ENCODE measurements at places on chromosomes 12 and 14.
A peak's percentile ranks its signal among the peaks of the same experiment; 100 is the strongest.

DNA sequence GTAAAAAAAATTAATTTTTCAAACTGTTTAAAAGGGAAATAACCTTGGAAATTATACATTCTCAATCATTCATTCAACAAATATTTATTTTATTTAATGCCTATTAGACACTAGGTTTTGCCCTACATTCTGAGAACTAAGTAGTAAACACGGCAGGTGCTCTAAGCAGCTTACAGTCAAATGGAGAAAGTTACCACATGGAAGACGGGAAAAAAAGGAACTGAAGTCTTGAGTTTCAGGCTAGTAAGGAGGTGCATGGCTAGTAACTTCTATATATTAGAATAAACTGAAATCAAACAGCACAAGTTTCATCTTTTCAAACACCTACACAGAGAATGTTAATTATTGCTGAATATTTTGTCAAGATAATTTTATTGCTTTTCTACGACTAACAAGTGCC is 52.9 kb downstream of the C12orf42 start:
- no peak for DNase-seq

DNA sequence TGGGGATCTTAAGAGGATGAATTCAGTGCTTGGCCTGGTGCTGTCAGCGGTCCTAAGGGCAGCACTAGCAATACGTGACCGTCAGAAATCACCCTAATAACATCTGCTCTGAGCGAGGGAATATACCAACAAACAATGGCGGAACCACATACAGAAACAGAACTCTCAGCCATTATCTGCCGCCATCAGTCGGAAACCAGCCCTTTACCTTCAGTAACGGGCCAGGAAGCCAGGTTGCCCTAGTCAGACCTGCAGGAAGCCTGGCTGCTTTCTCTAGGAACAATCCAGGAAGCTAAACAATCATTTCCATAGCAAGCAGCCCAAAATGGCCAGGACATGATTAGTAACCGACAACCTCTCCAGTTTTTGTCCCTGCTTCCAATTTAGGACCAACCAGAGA is 5.6 kb downstream of the CDCA4 start:
- DNase-seq = no peak

GRCh38 chr12:95918194-95918993 is 24.0 kb downstream of the CCDC38 start:
- peak; percentile 39 for DNase-seq

- DNase-seq = no peak
Measured at GRCh38 chr14:93331728-93332396, 974 bp downstream of the BTBD7 start.

DNA sequence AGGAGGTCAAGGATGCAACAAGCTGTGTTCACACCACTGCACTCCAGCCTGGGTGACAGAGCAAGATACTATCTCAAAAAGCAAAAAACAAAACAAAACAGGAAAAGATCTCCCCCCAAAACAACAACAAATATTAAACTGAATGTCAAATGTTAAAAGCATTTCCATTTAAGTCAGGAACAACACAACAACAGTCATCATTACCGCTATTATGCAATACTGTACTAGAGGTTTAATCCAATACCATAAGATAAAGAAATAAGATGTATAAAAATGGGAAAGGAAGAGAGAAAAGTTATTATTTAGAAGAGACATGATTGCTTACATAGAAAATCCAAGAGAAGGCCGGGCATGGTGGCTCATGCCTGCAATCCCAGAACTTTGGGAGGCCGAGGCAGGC is 36.6 kb downstream of the FERMT2 start:
- no peak for DNase-seq

DNA sequence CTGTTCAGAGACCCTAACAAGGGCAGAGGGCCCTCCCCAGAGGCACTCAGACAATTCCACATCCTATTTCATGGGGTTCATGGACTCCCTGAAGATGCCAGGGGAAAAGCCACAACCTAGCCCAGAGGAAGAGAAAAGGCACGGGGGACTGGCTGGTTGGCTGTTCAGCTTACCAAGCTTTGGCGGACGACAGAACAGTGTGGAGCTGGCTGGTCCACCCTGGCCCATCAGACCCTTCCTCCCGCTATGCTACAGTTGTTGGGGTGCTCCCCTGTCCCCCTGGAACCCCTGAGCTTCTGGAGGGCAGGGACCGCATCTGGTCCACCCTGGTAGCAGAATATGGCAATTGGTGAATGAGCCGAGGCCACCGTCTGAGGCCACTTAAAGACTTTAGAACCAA is 6.3 kb downstream of the TESC start:
- no peak for DNase-seq

- no peak for DNase-seq
Measured at GRCh38 chr12:47755655-47756562, 2.8 kb downstream of the RAPGEF3 start.

- DNase-seq = peak; percentile 54
Measured at GRCh38 chr12:115920395-115921183, 356.9 kb downstream of the MED13L start.

DNA sequence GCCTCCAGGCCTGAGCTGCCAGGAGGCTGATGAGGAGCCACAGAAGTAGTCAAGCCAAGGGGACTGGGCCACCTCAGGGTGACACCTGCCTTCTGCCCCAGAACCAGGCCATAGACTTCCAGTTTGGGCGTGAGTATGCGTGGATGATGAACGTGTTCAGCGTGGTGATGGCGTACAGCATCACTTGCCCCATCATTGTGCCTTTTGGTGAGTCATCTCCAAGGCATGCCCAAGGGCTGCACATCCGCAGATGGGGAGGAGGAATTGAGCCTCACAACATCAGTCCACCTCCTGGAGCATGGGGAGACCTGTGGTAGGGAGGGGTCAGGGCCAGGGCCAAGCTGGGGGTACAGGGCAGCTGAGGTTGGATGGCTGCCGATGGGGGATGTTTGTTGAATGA is 22.3 kb downstream of the NGB start:
- peak; percentile 3 for DNase-seq

GRCh38 chr12:66241061-66242043 is 52.3 kb downstream of the IRAK3 start:
- peak; percentile 81 for DNase-seq

GRCh38 chr12:50106907-50107306 is 3.1 kb downstream of the GPD1 start:
- no peak for DNase-seq

GRCh38 chr14:79442786-79443185 is 768.5 kb downstream of the DIO2 start:
- DNase-seq = no peak

GRCh38 chr14:52119030-52119429 is 50.2 kb upstream of the NID2 start:
- DNase-seq = no peak

DNA sequence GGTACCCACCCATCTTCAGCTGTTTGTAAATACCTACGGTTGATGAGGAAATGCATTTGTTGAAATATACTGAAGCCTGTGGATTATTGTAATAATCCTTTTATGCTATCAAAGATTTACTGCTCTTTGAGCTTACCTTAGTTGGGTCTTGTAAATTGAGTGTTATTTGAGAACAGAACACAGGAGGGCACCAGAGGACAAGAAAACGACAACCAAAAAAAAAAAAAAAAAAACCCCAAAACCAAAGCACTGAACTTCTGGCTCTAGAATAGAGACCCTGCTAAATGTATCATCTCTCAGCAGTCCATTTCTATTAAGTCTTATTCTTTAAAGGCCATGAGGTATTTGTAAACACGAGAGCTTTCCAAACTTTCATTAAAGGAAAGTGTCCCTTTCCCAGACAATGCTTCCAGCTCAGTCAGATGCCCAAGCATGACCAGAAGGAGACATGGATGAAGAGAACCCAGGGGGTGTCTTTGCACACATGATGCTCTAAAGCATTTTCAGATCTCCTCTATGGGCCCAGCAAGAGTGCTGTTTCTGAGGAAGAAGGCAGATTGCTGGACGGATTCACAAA is 763.9 kb downstream of the NRXN3 start:
- peak; percentile 35 for DNase-seq

GRCh38 chr12:56839915-56840325 is 76.8 kb downstream of the HSD17B6 start:
- peak; percentile 42 for DNase-seq

- DNase-seq = peak; percentile 90
Measured at GRCh38 chr12:111570084-111570961, 28.8 kb downstream of the ATXN2 start.

DNA sequence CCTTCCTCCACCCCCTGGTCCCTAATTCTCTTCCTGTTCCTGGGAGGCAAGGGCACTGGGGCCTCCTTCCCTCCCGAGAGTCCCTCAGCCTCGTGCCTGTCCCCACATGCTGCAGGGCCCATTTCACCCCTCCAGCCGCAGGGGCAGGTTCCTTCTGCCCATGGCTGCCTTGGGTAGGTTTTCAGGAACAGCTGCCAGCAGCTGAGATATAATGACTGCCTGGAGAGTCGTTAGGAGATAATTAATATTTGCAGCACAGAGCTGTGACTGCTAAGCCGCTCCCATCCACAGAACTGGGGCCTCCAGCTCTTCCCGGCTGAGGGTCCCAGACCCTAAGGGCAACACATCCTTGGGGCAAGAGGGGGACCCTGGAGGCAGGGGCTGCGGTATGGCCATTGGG is 211.9 kb upstream of the LHX5 start:
- no peak for DNase-seq

DNA sequence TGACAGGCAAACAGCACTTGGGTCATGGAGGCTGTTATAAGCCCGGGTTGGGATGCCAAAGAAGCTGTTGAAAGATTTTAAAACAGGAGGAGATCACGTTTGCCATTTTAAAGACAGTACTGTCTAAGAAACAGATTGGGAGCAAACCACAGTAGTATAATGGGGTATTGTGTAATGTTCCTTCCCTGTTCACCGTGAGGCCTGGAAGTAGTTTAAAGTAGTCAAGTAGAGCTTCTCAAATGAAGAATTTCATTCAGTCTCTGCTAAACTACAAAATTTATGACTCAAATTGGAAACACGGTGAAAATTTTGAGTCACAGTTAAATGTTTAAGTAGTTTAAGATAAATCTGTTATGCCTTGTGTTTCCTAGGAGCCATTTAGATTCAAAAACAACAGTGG is 35.8 kb downstream of the ATP2A2 start:
- peak; percentile 92 for DNase-seq

GRCh38 chr12:68452078-68452715 is 120.0 kb upstream of the MDM1 start:
- no peak for DNase-seq

- no peak for DNase-seq
Measured at GRCh38 chr12:75207338-75208083, 2.1 kb downstream of the KCNC2 start.

DNA sequence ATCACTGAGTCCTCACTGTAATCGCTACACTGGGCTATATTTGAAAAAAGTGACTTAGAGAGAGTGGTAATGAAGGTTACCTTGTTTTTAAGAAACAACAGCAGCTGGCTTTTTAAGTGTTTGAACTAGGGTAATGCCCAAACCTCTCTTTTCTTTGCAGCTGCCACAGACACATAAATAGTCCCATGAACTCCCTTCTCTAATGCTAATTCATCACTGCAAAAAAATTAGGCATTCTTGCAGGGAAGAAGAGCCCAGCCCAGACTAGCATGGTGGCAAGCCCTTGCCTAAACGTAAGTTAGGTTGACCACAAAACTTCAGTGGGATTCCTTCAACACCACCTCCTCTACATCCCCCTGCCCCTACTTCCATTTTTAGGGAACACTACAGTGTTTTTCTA is 17.9 kb upstream of the MED6 start:
- DNase-seq = no peak

- DNase-seq = no peak
Measured at GRCh38 chr12:66603461-66603860, 75.4 kb downstream of the GRIP1 start.

DNA sequence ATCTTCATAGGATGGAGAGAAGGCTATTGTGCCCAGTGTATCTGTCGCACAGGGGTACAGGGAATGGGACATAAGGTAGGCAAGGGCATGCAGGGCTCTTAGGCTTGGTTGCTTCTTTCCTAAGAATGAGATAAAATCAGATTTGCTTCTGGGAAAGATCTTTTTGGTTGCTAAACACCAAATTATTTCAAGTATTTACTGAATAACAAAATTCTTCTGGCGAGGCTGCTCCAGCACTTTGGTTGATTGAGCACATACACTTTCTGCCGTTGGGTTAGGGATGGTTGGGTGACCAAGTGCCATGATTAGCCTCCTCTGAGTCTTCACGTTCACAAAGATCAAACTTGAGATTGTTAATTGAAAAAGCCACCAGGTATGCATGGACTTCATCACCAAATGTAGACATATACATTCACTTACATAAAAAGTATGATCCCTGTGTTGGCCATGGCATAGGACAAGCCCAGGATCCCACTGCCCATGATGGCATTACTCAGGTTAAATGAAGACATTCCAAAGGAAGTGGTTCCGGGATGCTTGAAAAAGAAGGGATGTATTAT is 38.2 kb downstream of the SLC38A4 start:
- DNase-seq = peak; percentile 44

GRCh38 chr14:80629606-80630005 is 311.9 kb downstream of the CEP128 start:
- DNase-seq = peak; percentile 70

DNA sequence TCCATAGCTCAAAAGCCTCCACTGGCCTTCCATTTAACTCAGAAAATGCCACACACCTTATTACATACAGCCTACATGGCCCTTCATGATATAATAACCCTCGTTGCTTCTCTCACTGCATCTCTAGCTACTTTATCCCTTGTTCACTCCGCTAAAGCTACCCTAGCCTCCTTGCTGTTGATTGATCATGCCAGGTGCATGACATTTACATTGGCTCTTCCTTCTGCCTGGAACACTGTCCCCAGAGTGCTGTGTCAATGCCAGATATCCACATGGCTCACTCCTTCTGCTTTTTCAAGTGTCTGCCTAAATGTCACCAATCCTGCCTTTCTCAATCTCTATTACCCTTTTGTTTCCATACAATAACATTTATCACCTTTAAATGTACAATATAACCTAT is 58.3 kb downstream of the CAND1 start:
- DNase-seq = no peak

Measured in fibroblast of skin of right biceps (primary cell).